ENCODE measurements at places on chromosomes 6 and 20.

DNA sequence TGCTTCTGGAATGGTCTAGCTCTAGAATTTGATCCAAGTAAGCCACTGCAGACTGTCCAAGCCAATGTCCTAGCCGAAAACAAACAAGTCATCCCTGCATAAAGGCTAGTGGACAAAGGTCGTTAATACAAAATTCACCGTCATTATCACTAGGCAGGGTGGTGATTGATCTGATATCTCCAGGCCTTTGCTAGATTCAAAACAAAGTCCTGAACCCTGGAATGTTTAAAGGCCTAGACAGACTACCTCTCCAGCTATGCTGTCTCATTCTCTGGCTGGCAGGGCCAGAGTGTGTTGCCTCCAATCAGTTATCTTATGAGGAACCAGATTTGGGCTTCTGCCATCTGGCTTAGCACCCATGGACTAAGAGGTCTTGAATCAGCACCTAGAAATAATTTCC lies 38.3 kb downstream of the MAP7 start:
- no peak for DNase-seq

- no peak for DNase-seq
Measured at GRCh38 chr6:104809116-104809515, 50.6 kb downstream of the HACE1 start.

- DNase-seq, result no peak
Measured at GRCh38 chr20:15857173-15857784, 716.0 kb downstream of the KIF16B start.

GRCh38 chr6:144232832-144233230 lies 52.3 kb upstream of the UTRN start:
- DNase-seq, result no peak

DNA sequence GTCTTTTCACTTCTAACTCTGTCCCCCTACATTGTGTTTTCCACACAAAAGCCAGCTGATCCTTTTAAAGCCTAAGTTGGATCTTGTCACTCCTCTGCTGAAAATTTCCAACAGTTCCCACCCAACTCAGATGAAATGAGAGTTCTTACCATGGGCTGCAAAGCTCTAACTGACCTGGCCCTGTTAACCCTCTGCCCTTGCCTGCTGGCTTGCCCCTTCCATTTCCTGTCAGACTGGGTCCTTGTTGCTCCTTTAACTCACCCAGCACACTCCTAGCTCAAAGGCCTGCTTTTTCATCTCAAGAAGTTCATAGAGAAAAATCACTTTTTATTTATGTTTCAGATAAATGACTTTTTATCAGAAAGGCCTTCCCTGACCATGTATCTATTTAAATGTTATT lies 66.5 kb upstream of the HEY2 start:
- DNase-seq, result no peak

DNA sequence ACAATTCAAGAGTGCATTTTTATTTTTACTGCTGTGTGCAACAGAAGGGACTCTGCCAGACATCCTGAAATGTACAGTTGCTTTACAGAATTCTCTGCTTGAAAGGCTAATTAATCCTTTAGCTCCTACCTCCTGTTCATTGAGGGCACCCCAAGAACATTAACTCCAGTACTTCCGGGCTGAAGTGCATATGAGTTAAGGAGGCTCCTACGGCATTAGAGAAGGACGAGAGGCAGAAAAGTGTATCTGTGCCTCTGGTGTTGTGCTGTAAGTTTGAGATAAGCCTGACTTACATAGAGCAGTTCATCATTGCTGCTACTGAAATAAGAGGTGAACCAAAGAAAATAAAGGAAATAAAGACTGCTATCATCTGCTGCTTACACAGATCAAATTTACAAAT lies 609.3 kb upstream of the ADGRB3 start:
- DNase-seq, result no peak

GRCh38 chr6:142258305-142258704 lies 43.5 kb upstream of the ADGRG6 start:
- no peak for DNase-seq

DNA sequence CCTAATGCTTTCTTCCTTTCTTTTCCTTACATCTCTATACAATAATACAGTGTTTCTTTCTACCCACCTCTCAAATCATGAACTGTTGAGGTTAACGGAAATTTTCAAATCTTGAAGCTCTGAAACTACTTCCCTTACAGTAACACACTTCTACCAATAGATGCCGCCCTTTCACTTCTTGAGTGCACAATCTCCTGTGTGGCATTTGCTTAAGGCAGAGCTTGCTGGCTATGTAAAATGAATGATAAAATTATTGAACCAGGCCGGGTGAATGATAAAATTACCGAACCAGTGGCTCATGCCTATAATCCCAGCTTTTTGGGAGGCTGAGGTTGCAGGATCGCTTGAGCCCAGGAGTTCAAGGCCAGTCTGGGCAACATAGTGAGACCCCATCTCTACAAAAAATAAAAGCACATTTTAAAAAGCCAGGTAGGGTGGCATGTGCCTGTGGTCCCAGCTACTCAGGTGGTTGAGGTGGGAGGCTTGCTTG lies 56.8 kb downstream of the KCNS1 start:
- no peak for DNase-seq

GRCh38 chr6:11711003-11711983 lies 67.3 kb downstream of the ADTRP start:
- DNase-seq, result no peak

- no peak for DNase-seq
Measured at GRCh38 chr20:54623991-54624569, 148.7 kb downstream of the DOK5 start.

DNA sequence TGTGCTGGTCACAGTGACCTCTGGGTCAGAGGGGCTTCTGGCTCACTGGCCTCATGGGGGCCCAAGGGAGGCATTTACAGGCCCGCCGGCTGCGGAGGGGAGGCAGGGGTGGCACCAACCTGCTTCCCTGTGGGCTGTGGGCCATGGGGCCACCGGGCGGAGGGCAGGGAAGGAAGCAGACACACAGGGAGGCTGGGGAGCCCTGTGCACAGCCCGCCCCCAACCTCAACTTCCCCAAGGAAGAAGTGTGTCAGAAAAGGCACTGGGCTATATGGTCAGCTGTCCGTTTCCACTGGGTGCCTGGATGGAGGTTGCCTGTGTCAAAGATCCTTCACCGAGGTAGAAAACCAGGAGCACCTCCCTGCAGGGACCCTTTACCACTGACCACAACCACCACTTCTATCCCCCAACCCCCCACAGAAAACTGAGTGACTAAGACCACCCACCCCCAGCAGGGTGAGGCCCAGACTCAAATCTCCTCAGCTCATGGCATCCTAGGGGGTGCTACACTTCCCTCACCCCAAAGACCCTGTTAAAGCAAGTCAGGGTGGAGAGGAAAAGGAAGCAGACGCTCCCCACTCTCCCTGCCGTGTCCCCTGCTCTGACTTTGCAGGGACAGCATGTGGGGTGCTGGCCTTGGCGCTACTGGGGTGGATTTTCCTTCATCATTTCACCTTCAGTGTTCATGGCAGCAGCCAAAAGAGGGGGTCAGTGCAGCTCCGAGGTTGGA lies 5.6 kb downstream of the CST3 start:
- no peak for DNase-seq

GRCh38 chr20:32943490-32944052 lies 60.7 kb downstream of the SUN5 start:
- DNase-seq, result no peak

DNA sequence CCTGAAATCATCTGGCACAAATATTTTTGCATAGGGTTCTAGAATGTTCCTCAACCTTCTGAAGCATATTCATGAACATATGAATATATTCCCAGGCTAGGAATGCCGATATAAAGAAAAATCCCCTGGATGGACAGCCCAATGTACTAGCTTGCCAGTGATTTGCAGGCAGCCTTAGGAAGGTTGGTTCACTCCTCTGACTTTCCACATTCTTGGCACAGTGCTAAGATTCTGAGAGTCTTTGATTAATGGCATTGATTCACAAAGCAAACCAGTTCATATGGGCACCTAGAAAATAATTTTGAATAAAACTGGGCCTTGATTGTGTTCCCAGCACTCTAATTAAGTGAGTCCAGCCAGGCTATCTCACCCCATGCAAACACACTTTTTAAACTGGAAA lies 56.9 kb upstream of the ENPP4 start:
- no peak for DNase-seq

GRCh38 chr6:95693108-95693507 lies 115.8 kb downstream of the MANEA start:
- no peak for DNase-seq

DNA sequence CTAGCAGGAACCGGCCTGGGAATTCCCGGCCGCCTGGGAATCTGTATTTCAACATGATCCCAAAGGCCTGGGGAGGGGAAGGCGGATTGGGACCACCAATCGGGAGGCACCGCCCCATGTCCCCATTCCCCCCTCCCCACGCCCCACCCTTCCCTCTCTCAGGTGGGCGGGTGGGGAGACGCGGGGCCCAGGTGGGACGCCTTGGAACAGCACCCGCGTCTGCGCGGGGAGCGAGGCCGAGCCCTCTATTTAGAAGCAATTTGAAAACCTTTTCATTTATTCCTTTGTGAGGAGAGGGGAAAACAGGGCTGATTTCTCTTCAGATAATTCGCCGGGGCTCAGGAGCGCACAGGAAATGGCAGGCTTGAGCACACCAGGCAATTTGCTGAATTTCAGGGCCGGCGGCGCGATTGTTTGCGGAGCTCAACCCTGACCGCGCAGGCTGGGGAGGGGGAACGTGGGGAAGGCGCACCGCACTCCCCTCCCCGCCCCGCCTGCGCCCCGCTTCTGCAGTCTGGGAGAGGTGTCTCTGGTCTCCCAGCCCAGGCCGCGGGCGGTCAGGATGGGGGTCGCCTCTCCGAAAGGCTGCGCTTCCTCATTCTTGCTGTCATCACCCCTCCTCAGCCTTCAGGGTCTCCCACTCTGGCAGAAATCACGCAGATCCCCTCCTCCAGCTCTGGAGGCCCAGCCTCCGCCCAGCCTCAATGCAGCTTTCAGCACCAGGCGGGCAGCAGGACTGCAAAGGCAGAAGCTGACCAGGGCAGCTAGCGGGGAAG lies 170.0 kb downstream of the GRM4 start:
- DNase-seq, result no peak

- DNase-seq, result no peak
Measured at GRCh38 chr20:61756966-61757677, 308.6 kb downstream of the TAF4 start.

- DNase-seq, result no peak
Measured at GRCh38 chr6:126312013-126312665, 27.8 kb upstream of the CENPW start.

DNA sequence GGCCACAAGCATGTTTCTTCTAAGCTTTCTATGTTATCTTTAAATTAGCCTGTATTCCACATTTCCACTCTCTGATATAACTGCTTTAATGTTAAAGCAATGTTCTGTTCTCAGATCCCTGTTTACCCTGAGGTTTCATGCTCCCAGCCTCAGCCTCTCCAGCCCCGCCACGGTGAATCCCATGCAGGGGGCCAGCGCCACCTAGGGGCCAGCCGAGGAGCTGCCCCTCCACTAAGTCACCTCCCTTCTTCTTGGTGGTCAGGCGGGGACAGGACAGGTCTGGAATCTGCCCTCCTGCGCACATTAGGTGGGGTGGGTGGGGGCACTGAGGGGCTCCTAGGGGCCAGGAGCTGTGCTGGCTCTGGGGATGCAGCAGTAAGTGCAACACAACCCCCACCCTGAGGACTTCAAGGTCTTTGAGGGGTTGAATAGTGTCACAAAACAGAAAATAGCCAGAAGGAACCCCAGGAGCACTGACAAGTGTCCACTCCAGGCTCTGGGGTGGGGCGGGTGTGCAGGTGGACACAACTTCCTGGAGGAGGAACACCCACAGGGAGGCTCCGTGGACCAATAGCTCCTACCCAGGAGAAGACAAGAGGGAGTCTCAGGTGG lies 61.6 kb downstream of the RAB44 start:
- DNase-seq, result peak; percentile 34

DNA sequence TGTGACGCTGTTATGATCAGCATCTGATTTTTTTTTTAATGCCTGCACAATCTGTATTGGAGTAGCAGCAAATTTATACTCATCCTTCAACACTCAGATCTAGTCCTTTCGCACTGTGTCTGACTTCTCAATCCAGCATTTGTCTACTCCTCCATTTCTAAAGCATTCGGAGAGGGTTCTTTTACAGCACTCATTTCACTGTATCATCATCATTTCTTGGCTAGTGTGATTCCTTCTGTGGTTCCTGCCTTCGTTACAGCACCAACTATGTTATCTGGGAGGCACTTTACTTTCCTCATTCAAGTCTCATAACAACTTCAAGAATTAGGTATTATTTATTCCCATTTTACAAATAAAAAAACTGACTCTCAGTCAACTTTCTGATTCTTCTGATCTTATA lies 18.0 kb downstream of the NUDT3 start:
- DNase-seq, result no peak

GRCh38 chr6:147653631-147654030 lies 145.1 kb downstream of the SAMD5 start:
- DNase-seq, result no peak

GRCh38 chr20:64198347-64198746 lies 34.1 kb downstream of the MYT1 start:
- no peak for DNase-seq

- no peak for DNase-seq
Measured at GRCh38 chr6:130434174-130434873, 68.5 kb downstream of the TMEM200A start.

- no peak for DNase-seq
Measured at GRCh38 chr20:4383961-4384360, 337.7 kb upstream of the PRND start.

DNA sequence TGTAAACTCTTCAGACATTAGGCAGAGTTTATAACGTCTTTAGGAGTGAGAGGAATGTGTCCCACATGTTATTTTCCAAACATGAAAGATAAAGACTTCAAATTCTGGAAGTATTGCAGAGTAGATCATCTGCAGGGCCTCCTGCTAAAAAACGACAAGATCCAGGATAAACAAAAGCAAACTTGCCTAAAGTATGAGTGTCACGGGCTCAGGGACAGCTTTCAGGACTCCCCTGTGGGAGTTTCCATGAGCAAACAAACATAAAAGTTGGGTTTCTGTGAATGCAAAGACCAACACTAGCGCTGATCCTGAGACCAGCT lies 76.9 kb downstream of the TXNDC5 start:
- DNase-seq, result no peak

DNA sequence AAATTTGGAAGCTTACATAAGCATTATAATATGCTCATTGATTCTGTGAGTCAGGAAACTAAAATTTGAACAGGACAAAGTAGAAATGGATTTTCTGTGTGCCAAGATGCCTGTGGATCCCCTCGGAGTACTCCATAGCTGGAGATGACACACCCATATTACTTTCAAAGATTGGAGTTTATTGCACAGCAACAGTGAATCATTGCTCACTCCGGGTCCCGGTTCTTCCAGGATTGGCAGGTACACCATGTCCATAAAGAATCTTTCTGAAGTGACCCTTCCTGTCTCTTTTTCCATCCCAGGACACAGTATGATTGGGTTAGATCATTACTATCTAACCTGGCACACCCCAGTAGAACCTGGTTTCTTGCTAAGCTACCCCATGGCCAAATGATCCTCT lies 2.7 kb upstream of the BTN2A2 start:
- DNase-seq, result no peak

GRCh38 chr6:25327432-25327831 lies 48.3 kb downstream of the CARMIL1 start:
- DNase-seq, result no peak

DNA sequence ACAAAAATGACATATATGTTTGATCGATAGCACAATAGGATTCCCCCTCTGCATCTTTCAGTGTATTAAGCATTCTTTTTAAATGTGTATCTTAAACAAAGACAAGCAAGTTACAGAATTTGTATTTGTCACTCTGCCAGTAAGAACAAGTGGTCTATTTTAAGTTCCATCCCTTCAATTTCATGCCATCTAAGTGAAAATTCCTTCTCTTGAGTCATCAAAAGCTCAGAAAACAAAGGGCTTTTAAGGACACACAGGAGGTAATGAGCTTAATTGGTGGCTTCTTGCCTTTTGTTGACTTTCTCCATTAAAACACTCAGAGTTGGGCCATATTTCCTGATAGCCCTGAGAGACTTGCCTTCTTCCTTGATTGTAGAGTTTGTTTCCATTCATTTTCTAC lies 547.8 kb downstream of the TENT5A start:
- no peak for DNase-seq
